Ureter (tissue), 1 donor: ENCODE measurements at places on chromosomes 7 and 10. TPM values are rescaled to one million over a fixed set of nuclear protein-coding genes. Genes with fewer than 3 reads are reported as not detected.

GRCh38 chr7:97351488-97351887 is 234.0 kb downstream of the SDHAF3 start:
- no peak for DNase-seq

STOX1 gene
- 1.1 TPM for total RNA-seq

PTPRZ1 gene
- total RNA-seq: 0.26 TPM

DNA sequence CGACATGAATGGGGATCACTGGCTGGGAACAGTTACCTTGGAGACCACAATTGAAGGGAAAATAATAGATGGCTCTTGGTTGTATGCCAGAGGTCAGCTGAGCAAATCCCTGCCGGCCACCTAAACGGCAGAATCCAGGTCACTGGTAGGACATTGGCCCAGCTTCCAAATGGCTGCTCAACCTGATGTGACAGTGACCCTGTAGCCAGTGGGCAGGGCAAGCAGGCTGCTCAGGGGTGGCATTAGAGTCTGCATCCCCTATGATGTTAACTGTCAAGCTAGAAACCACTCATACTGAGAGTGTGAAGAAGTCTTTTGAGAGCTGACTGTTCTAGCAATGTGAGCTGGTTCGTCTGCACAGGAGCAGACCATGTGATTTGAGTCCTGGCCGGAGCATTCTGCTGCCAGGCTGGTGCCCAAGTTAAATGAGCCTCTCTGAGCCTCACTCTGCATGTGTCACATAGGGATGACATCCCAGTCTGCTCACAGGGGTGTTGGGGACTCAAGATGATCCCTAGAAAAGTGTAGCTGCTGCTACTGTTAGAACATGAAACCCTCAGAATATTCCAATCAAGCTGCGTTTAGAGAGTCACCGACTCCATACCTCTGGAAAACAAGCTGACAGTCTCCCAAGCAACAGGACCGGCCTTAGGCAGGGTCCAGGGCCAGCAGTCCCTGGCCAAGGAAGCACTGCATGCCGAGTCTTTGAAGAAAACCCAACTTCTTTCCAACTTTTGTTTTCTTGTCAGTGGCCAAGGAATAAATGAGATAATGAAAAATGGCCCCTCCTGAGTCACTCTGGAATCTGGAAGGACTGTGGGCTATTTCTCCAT is 69.7 kb downstream of the VWA2 start:
- DNase-seq: no peak

CLCN1 gene
- 0.31 TPM for total RNA-seq

- no peak for DNase-seq
Measured at GRCh38 chr10:3750006-3750816, 34.8 kb downstream of the KLF6 start.

NKX2-3 gene
- not detected for total RNA-seq

- no peak for DNase-seq
Measured at GRCh38 chr10:32911285-32912016, 46.6 kb downstream of the ITGB1 start.
